Activated CD4-positive, alpha-beta T cell treated with anti-CD3 and anti-CD28 coated beads, Interleukin-2, amount 10 ng/mL, durations not matched to agents 7 days and 5 days (primary cell): ENCODE measurements at places on chromosomes 12 and 14.
A peak's percentile ranks its signal among the peaks of the same experiment; 100 is the strongest.

GRCh38 chr14:55604900-55605418 is 25.0 kb downstream of the KTN1 start:
- no peak for DNase-seq

DNA sequence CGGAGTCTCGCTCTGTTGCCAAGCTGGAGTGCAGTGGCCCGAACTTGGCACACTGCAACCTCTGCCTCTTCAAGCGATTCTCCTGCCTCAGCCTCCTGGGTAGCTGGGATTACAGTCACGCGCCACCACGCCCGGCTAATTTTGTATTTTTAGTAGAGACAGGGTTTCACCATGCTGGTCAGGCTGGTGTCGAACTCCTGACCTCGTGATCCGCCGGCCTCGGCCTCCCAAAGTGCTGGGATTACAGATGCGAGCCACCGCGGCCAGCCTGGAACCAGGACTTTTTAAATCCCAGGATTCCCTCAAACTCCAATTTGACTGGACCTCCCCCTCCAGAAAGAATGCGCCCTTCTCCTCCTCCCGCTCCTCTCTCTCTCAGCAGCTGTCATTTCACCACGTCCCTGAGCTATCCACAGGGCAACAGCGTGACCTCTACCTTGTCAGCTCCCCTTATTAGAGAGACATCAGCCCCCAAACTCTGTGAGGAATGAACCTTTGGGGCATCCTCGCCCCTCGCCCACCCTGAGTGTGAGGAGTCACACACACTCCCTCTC is 2.0 kb downstream of the ESYT1 start:
- DNase-seq, result no peak

DNA sequence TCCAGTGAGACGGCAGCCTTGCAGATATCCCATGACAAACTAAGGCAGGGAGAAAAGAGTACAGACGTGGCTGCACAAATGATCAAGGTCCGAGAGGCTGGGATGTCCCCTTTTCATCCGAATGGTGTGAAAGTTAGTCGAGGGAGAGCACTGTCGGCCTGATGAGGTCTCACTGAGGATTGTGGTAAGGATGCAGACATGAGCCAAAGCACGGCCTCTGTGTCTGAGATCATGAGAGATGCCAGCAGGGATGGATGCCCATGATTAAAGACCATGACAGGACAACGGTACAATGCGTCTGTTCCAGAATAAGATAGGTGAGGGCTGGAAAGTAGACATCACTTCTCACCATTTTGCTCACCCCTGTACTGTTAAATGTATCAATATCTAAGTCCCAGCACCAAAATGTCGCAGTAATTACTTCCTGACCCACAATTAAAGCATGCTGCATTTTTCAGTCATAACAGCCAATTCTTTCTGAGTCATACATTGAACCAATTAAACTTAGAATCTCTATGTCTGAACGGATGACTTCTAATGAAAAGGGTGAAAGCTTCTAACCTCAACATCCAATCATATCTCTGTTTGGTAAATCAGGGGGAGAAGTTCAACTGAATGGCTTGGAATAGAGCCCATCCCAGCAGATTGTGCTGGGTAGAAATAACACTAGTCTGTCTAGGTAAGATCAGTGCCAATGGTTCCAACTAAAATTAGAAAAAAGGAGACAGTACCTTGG is 249.6 kb upstream of the SOX5 start:
- no peak for DNase-seq

GRCh38 chr12:131687346-131688125 is 23.4 kb upstream of the SFSWAP start:
- DNase-seq, result no peak

GRCh38 chr14:57928732-57929131 is 62.8 kb upstream of the SLC35F4 start:
- no peak for DNase-seq

DNA sequence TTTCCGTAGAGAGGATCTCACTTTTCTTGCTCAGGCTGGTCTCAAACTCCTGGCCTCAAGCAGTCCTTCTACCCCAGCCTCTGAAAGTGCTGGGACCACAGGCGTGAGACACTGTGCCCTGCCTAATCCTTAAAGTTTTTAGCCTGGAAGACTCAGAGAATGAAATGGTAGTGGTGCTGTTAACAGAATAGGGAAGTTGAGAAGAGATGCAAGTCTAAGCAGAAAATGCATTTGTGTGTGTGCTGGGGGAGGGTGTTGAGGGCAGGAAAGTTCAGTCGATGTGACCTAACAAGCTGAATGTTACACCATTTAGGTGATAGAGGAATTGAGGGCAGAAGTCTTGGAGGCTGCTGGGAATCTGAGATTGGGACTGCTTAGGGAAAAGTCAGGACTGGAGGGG is 6.9 kb upstream of the TUBA1A start:
- no peak for DNase-seq

- DNase-seq, result peak; percentile 35
Measured at GRCh38 chr12:115998119-115998633, 279.3 kb downstream of the MED13L start.

DNA sequence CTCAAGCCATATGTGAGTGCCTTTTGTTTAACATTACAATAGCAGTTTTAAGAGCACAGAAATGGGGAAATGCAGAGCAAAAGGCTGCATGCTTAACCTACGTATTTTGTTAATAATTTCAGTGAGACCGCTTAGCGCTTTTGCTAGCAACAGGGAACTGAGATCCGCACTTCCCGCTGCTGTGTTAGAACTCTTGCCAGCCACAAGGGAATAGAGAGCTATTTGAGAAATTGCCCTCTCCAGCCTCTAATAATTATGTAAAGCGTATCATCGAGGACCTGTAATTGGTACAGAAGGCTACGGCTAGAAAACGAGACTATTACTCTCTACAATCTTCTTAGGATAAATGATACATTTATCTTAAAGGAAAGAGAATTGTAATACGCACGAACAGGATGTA is 205.2 kb upstream of the GRIP1 start:
- no peak for DNase-seq

GRCh38 chr12:130577351-130577750 is 138.7 kb downstream of the RIMBP2 start:
- no peak for DNase-seq

DNA sequence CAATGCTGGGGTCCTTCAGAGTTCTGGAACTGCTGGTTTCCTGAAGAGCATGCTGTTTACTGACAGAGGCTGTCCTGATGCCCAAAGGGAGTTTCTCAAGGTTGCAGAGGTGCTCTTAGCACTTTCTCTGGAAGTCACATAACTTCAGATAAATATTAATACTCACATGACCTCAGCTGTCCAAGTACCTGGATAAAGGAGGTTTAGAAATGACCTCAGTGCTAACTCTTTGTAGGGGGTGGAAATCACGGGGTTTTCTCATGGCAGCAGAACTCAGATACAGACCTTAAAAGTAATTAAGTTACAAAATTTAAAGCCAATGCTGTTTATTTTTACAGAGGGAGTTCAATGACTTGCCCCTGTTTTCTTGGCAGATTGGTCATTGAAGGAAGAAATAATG is 225.9 kb downstream of the MSRB3 start:
- no peak for DNase-seq

- peak; percentile 20 for DNase-seq
Measured at GRCh38 chr14:45252366-45253069, 484 bp downstream of the MIS18BP1 start.

DNA sequence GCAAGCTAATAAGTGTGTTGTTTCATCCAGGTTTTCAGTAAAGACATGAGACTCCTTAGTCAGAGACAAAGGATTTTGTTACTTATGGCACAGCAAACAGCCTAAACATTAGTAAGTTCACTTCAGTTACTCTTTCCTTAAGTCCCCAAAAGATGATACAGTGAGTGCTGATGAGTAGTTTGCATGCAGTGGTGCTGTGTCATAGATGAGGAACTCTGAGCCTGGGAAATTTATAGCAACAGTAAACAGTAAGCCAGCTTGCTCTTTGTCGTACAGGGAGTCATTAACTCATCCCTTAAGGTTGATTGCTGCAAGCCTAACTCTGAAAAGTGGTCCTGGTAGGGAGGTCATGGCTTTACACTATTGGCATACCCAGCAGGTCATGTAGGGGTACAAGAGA is 208.6 kb upstream of the OR4E1 start:
- no peak for DNase-seq

- DNase-seq, result no peak
Measured at GRCh38 chr12:77855548-77855947, 24.9 kb downstream of the NAV3 start.

GRCh38 chr12:95548539-95549391 is 2.5 kb downstream of the USP44 start:
- DNase-seq, result peak; percentile 57

DNA sequence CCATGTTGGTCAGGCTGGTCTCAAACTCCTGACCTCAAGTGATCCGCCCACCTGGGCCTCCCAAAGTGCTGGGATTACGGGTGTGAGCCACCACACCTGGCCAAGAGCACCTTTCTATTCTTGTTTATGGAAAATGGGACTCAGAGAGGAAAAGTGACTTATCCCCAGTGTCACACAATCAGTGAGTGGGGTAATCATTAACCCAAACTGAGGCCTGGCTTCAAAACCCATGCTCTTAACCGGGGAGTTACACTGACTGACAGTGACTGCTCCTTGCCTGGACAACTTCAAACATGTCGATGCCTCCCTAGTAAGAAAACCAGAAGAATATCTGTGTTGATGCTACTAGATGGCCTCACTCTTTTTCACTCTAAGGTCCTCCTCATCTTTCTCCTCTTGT is 7.3 kb downstream of the CLEC7A start:
- DNase-seq, result no peak

DNA sequence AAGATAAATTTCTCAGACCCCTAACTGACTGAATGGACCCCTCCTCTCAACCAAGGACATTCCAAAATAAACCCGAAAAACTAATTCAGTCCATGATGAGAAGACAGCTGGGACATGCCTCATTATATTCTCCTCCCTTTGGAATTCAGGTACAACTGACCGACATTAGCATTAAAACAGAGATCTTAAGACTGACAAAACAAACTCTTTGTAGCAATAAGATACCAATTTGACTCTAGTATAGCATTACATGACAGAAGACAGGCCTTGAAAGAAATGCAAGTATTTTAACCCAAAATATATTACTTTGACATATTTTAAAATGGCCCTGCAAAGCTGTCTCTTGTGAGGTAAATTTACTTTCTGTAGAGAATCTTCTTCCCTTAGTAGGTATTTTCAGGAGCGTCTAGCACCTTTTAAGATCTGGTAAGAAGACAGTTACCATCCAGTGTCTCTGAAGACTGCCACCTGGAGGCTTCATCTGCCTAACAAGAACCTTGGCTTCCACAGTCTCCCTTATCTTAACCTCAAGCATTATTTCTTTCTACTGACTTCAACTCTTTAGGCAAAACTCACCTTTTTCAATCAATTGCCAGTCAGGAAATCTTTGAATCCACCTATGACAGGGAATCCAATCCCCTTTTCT is 957.5 kb downstream of the SLC6A15 start:
- DNase-seq, result no peak

- DNase-seq, result no peak
Measured at GRCh38 chr14:73258845-73259611, 21.7 kb downstream of the PAPLN start.

- DNase-seq, result no peak
Measured at GRCh38 chr12:52217223-52217622, 15.8 kb upstream of the KRT7 start.

DNA sequence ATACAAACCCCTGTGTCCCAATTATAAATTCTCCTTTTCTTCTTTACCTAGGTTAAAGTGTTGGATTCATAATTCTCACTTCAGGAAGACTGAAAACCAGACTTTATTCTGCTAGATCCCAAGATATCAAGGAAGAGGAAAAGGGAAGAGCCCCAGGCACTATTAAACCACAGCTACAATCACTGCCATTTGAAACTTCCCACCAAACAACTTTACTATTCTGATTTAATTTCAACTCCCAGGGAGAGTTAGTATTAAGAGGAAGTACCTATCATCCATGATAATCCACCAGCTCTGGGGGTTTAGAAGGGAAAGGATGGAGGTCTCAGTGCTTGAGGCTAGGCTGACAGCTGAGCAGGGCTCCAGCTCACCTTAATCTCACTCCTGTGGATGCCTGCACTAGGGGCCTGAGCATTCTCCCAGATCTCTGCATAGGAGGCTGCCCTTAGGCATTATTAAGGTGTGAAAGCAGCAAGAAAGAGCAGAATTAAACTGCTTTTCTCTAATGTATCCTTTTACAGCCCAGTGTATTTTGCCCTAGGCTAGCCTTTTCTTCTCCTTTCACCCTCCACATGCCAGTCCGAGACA is 52.9 kb downstream of the MYF5 start:
- DNase-seq, result no peak

GRCh38 chr12:24045816-24046257 is 96.4 kb upstream of the SOX5 start:
- DNase-seq, result no peak

- peak; percentile 41 for DNase-seq
Measured at GRCh38 chr12:106919910-106920544, 35.7 kb upstream of the TMEM263 start.

GRCh38 chr14:95296966-95297365 is 22.7 kb downstream of the CLMN start:
- no peak for DNase-seq
